ENCODE measurements at places on chromosomes 11 and 22.
A peak's percentile ranks its signal among the peaks of the same experiment; 100 is the strongest.

GRCh38 chr11:44358713-44359112 lies 48.8 kb upstream of the ALX4 start:
- DNase-seq = no peak

- DNase-seq = no peak
Measured at GRCh38 chr11:12241401-12241800, 131.0 kb downstream of the MICAL2 start.

GRCh38 chr11:35143297-35144135 lies 4.5 kb downstream of the CD44 start:
- DNase-seq = no peak

- no peak for DNase-seq
Measured at GRCh38 chr11:567629-568292, 7.0 kb downstream of the RASSF7 start.

GRCh38 chr11:119593346-119593745 lies 135.7 kb downstream of the NECTIN1 start:
- DNase-seq = no peak

- no peak for DNase-seq
Measured at GRCh38 chr11:77471558-77472193, 2.2 kb downstream of the PAK1 start.

DNA sequence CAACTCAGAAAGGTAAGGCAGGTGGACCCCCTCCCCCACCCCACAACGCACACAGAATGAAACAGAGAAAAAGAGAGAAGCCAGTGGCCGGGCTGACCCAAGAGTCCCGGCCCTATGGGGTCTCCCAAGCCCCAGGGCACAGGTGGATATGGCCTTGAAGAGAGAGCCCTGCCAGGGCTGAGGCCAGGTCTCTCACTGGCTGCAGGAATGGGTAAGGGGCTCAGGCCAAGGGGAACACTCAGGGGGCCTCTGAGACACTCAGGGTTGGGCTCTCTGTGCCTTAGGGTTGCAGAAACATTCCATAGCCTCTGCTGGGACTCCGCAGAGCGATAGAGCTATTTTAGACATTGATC lies 98.0 kb downstream of the PDE2A start:
- no peak for DNase-seq

DNA sequence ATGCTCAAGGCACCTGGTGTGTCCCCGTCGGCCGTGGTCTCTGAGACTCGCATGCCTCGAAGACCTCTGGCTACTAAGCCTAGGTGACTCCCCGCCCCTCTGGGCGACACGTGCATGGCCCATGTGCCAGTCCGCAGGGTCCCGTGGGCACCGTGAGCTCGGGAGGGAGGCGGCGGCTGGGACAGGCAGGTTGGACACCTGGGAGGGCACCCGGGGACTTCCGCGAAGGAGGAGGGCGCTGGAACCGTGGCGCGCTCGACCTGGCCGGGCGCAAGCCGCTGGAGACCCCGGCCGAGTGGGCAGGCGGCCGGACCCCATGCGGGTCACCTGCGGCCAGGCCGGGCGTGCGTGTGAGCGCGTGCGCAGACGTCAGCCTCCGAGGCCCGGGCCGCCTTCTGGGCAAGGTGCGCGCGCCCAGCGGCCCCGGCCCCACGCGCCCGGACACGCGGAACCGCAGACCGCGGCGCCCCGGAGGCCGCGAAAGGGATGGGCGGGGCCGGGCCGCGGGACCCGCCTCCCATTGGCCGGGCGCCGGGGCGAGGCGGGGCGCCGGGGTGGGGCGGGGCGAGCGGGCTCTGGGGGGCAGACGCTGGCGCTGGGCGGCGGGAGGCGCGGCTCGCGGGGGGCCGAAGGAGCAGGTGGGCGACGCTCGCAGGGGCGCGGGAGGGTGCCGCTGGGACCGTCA lies 579 bp upstream of the RASD2 start:
- DNase-seq = peak; percentile 87

DNA sequence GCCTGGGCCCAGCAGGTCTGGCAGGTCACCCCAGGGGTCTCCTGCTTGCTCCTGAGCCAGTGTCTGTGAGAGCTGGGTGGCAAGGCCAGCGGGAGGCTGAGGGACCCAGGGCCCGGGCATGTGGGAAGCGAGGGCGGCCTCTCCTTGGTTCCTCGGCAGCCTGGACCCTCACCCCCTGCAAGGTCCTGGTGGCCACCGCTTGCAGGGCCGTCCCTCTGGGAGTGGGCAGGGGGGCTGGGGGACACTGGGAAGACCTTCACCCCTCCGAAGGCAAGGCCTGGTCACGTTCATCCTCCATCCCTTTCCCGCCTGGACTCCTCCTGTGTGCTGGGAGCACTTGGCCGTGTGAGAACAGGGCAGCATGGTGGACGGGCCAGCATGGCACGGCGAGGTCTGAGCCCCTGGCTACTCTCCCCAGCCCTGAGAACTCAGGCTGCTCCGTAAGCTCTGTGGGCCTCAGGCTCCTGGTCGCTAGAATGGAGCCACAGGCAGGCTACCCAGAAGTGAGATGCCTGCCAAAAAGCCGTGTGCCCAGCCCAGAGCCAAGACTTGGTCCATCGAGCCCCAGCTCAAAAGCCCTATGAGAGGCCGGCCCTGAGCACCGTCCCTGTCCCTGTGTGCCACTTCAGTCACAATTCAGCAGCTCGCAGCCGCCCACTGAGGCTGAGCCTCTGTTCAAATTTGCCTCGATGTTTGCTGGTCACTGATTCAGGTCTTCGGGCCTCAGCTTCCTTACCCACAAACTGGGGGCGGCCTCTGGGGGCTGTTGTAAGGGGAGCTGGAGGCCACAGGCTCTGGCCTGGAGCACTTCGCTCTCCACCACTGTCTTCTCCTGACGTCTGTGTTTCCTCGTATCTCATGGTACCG lies 45.0 kb downstream of the IGLL1 start:
- no peak for DNase-seq

GRCh38 chr11:123478352-123478987 lies 48.4 kb downstream of the GRAMD1B start:
- DNase-seq = no peak

DNA sequence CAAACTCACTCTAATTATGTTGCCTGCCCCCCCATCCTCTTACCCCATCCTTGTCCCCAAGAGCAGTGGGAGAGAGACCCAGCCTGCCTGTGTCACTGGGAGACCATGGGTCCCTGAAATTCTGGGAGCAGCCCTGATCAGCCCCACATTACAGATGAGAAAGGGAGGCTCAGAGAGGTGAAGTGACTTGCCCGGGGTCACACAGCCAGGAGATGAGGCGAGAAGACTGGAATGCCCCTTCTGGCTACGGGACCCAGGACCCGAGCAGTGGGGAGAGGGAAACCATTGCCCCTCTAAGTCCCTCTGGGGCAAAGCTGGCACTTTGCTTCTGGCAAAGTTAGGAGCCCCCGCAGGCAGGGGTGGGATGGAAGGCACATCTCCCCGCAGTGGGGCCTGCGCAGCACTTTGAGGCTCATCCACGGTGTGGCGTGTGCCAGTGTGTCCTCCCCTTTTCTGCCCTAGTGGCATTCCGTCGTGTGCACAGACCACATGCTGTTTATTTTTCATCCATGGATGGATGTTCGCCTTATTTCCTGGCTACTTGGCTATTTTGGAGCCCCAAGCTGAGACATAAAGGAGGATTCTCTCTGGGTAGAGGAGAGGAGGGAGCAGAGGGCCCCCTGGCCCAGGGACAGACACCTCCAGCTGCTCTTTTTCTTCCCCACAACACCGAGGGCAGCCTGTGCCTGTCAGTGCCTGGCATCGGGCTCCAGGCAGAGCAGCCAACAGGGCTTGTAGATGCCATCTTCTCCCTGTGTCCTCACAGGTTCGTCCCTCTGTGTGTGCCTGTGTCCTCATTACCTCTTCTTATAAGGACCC lies 3.7 kb upstream of the FGF3 start:
- DNase-seq = no peak

DNA sequence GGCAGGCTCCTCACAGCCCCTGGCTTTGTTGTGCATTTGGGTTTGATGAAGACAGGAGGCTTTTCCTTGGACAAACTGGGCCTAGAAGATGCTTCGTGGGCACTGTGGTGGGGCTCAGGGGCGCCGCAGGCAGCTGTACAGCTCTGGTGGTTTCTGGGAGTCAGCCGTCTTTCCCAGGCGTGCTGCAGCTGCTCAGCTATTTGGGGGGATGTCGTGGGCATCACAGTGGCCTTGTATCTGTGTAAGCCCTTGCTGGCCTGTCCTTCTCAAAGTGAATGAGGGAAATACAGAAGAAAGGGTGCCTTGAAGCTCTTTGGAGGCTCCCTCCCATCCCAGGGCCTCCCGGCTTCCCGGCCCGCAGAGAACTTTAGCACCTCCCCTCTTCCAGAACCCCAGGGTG lies 89.5 kb downstream of the TBC1D22A start:
- no peak for DNase-seq

DNA sequence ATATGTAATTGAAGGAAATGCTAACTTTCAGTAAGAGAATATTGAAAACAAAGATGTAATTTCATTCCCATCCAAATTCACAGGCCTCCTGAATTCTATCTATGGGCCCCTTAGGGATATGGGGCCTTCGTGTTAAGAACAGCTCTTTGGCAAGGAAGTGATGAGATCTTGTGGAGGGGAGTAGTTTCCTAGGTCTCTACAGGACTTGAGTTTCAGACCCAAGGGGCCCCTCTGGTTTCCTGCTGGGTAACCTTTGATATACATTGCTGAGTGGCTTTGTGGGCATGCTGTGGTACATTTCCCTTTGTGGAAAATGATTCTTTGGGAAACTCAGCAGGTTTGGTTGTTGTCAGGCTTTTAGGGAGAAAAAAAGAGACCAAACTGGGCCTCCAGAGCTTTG lies 6.2 kb downstream of the STIM1 start:
- no peak for DNase-seq

GRCh38 chr11:59176330-59176729 lies 4.4 kb downstream of the DTX4 start:
- no peak for DNase-seq

- DNase-seq = no peak
Measured at GRCh38 chr11:70769106-70769505, 370.8 kb downstream of the CTTN start.

DNA sequence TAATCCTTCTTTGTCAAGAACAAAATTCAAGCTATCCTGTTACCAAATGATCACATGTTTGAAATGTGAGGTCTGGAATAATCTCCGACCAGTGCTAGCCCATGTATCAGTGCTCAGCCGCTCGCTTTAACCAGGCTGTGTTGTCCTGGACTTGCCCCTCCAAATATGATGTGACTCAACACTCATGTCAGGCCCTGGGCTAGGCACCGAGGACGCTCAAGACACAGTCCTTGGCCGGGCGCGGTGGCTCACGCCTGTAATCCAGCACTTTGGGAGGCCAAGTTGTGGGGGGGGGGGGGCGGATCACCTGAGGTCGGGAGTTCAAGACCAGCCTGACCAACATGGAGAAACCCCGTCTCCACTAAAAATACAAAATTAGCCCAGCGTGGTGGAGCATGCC lies 54.1 kb upstream of the WNT7B start:
- DNase-seq = no peak

DNA sequence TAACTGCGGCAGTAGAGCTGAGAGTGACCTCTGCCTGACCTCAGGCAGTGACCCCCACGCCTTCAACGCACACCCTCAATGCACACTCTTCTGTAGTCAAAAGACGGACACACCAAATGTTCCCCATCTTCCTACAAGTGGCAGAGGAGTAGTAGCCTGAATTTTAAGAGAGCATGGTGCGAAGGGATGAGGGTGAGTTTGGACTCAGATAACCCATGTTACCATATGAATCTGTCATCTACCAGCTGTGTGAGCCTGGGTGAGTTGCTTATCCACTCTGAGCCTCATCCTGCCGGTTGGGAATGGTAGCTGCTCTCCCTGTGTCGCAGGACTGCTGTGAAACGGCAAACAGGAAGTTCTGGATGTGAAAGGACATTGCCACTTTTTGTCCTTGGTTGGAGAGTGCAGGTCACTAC lies 20.6 kb upstream of the ROBO3 start:
- DNase-seq = no peak

DNA sequence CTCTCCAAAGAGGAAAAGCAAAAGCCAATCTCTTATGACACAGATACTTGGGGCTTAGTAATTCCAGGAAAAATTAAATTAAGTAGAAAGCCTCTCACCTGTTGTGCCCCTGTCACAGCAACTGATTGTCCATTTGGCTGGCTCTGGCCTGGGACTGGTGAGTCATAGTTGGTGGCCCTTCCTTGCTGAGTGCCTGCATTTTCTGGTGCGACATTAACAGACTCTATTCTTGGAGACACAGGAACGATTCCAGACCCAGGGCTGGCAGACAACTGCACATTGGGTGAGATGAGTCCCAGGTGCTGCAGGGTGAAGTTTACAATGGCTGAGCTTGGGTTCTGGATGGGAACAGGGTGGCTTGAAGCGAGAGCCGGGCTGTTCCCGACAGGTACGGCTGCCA lies 15.6 kb downstream of the E2F8 start:
- DNase-seq = no peak

- DNase-seq = no peak
Measured at GRCh38 chr11:85694385-85694980, 8.5 kb upstream of the CCDC89 start.

- no peak for DNase-seq
Measured at GRCh38 chr11:63641727-63642126, 27.5 kb upstream of the PLAAT3 start.

DNA sequence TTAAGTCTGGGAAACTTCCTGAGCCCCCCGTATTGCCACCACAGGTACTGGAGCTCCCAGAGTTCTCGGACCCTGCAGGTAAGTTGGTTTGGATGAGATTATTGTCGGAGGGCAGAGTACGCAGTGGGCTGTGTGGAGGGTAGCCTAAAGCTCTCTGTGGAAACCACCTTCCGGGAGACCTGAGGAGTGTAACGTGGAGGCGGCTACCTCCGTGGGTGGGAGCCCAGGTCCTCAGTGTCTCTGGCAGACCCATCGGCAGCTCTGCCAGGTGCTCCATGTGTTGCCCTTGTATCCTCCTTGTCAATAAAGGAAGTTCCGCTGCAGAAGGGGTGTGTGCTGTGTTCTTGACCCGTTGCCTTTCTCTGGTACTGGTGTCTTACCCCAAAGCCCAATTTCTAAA lies 61.4 kb downstream of the SYT13 start:
- DNase-seq = no peak

GRCh38 chr22:42780070-42780540 lies 59.4 kb upstream of the A4GALT start:
- no peak for DNase-seq

All from GM12891 (cell line).